ENCODE measurements at places on chromosomes 4 and X. TPM values are rescaled to one million over a fixed set of nuclear protein-coding genes. Genes with fewer than 3 reads are reported as not detected.
A peak's percentile ranks its signal among the peaks of the same experiment; 100 is the strongest.

- no peak for DNase-seq
Observed at GRCh38 chrX:152992115-152992514, 1.8 kb downstream of the PNMA5 start.

DNA sequence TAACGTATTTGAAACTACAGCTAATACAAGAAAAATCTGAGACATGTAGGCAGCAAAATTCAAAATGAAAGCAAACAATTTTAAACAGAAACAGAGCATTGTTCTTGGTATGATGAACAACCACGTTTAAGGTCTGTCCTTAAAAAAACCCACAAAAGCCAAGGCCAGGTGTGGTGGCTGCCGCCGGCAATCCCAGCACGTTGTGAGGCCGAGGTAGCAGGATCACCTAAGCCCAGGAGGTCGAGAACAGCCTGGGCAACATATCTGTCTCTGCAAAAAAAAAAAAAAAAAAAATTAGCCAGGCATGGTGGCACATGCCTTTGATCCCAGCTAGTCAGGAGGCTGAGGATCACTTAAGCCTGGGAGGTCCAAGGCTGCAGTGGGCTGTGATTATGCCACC is 13.7 kb downstream of the RWDD4 start:
- DNase-seq: no peak

DNA sequence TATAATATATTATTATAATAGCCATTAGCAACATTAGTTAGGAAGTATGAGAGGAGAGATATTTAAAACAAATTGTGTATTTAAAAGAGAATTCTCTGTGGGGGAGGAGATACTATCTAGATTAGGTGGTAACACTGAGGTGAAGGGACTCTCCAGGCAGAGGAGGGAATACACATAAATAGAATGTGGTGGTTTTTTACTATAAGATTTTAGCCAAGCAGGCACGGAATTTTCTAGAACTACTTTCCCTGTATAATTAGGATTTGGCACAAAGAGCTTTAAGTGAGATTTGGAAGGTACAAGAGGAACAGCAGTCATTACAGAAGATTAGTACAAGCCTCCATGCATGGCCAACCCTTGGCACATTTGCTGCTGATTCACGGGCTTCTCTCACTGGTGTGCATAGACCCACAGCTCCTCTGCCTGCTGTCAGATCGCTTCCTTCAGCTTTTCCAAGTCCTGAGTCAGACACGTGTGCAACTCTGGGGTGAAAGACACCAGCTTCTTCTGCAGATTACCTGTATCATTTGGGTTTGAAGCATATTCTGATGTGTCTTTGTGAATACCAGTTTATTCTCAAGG is 685.5 kb downstream of the KCTD8 start:
- DNase-seq: no peak

DNA sequence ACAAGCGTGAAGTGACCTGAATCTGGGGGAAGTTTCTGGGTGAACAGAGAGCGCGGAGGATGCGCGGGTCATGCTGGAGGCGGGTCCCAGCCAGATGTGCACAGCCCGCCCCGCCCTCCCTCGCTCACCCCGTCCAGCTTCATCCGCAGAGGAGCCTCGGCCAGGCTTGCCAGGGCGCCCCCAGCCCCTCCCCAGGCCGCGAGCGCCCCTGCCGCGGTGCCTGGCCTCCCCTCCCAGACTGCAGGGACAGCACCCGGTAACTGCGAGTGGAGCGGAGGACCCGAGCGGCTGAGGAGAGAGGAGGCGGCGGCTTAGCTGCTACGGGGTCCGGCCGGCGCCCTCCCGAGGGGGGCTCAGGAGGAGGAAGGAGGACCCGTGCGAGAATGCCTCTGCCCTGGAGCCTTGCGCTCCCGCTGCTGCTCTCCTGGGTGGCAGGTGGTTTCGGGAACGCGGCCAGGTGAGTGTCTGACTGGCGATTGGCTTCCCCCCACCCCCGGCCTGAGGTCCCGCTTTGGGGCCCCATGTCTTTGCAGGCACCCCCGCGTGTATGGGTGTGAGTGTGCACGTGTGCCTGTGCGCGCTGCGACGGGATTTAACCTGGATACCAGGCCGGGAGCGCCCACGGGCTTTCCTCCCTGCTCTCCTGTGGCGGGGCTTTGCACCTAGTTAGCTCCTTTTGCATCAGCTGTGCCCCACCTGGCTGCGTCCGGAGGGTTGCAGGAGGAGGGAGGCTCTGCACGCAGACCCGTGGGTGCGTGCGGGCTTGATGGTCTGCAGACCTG is at the start of gene EGFL6:
EGFL6 (plus strand) TSS at position 123 of the 782 bp plus-strand sequence; CDS start at position 384, 261 bp downstream.
- DNase-seq: peak; percentile 10

- DNase-seq: no peak
Observed at GRCh38 chrX:69741721-69742120, 125.8 kb downstream of the EDA start.

DNA sequence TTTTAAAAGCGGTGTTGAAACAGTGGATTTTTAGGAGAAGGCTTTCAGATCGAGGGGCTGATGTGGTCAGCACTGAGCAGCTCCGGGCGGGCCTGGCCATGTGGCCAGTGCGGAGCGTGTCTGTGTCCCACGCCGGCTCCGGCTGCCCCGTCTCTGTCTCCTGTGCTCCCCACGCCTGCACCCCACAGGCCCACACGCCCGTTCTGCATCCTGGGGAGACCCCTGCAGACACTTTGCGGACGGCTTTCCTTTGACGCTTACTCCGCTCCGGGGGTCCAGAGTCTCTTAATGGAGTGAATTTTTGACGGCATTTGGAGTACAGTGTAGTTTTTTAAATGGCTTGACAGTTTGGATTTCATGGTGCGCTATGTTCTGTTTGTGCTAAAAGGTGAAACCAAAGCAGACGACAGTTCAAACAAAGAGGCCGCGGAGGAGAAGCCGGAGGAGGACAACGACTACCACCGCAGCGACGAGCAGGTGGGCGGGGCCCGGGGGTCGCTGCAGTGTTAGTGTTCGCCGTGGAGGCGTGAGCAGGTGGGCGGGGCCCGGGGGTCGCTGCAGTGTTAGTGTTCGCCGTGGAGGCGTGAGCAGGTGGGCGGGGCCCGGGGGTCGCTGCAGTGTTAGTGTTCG is 38.7 kb downstream of the PCGF3 start:
- DNase-seq: no peak

DNA sequence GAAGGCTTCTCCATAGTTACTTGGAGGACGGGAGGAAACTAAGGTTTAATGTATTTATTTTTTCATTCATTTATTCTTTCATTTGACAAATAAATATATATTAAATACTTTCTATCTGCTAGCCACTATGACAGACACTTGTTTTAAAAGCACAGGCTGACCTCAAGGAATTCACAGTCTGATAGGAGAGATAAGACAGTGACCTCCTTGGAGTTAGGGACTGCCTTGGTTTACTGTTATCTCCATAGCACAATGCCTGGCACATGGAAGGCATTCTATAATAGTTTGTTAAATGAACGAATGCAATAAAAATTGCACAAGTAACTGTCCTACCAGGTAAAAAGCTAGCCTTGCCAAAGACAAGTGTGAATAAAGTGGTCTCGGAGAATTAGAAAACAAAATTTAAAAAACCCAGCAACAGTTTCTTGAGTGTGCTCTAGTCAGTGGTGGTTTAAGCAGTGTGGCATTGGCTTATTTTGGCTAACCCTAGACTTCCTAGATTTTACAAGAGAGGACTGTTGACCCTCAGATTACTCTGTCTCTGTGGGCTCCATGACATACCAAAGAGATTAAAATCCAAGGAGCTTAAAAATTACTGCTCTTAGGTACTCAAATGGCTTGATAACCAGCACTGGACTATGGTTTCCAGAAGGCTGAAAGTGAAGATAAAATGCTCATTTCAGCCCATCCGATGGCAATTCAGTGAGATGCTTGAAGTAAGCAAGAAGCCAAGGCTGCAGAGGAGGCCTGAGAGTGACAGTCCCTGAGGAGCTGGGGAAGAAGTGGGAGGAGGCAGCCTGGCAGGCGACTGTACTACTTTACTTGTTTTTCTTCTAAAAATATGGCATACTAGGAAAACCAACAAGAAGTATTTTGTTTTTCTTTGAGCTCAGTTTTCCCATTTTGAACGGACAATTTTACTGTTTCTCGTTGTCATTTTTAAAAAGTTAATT is 9.6 kb downstream of the AFP start:
- DNase-seq: no peak

The RPS6KA6 gene
- 2.2 TPM for total RNA-seq

The JCHAIN gene
- not detected for total RNA-seq

The EVC2 gene
- 10.6 TPM for total RNA-seq

The THAP9 gene
- 12.0 TPM for total RNA-seq

The F8A1 gene
- 0.96 TPM for total RNA-seq

Data from umbilical cord (tissue), 2 donors.